ENCODE measurements at places on chromosomes 5 and 9. TPM values are rescaled to one million over a fixed set of nuclear protein-coding genes. Genes with fewer than 3 reads are reported as not detected.

The FOXE1 gene
- total RNA-seq, result 0.09 TPM

DNA sequence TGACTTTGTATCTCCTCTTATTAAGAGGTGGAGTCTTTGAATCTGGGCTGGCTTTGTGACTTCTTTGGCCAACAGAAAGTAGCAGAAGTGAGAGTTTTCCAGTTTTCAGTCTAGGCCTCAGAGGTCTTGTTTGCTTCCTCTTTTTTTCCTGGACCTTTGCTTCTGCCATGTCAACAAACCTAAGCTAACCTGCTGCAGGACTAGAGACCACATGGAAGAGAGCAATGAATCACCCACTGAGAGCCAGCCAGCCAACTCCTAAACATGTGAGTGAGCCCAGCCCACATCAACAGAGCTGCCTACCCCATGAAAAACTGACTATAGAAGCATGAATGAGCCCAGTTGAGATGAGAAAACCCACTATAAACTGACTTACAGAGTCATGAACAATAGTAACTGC lies 29.9 kb downstream of the MRPL22 start:
- no peak for DNase-seq

DNA sequence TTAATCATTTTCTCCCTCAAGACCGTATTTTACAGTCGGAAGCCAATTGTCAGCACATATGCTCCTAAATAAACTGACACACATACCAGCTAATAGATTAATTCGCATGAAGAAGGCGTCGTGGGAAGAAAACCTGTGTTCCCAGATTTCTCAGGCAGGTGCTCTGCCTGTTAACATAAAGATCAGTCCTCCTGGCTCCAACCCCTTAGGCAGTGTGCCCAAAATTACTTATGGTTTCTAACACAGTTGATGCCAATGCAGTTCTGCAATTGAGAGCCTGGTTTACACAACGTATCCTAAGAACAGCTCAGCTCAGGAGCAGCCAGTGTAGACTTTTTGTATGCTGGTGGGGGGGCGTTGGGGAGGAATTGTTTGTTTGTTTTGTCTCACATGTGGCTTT lies 208.3 kb downstream of the ENC1 start:
- DNase-seq, result no peak

GRCh38 chr9:26308328-26308727 lies 584.3 kb downstream of the CAAP1 start:
- DNase-seq, result no peak

Measured in activated CD8-positive, alpha-beta T cell treated with anti-CD3 and anti-CD28 coated beads for 36 hours (primary cell).